ENCODE measurements at places on chromosomes 6 and 20.

DNA sequence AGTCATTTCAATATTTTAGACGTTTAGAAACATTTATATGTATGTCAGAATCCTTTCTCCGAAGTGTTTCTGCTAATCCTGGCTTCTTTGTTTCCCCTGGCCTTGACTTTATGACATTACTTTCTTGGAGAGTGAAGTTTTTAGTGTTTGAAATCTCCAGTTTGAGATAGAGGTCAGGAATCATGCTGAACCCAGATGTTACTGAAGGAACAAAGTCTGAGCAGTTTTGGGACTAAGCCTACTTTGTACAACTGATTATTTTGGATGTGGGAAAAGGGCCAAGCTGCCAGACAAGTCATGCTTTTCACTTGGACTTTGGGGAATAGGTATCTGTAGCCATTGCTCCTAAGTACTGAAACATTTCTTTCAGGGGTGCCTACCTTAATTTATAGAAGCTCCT lies 2.3 kb downstream of the RNF144B start:
- DNase-seq: no peak

GRCh38 chr6:25133568-25133967 lies 145.6 kb upstream of the CARMIL1 start:
- no peak for DNase-seq

- DNase-seq: no peak
These were observed 269.4 kb downstream of the NKAIN2 start for GRCh38 chr6:124073021-124073420.

- no peak for DNase-seq
These were observed 291.1 kb downstream of the HIVEP2 start for GRCh38 chr6:142653710-142654420.

- no peak for DNase-seq
These were observed 36.4 kb upstream of the ENPP5 start for GRCh38 chr6:46207174-46207573.

- DNase-seq: no peak
These were observed 311.4 kb downstream of the KIF16B start for GRCh38 chr20:16261733-16262273.

GRCh38 chr6:80321011-80321410 lies 214.5 kb downstream of the BCKDHB start:
- no peak for DNase-seq

DNA sequence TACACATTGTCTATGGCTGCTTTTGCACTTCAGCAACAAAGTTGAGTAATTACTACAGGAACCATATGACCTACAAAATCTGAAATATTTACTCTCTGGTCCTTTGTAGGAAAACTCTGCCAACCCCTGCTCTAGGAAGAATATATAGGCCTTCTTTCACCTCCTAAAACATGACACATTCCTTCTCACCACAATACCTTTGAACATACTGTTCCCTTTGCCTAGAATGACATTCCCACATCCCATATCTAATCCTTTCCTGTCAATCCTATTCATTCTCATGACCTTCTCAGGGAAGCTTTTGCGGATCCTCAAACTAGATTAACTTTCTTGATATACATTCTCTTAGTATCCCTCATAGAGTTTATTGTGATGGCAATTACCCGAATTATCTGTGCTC lies 18.0 kb upstream of the NCOA6 start:
- no peak for DNase-seq

DNA sequence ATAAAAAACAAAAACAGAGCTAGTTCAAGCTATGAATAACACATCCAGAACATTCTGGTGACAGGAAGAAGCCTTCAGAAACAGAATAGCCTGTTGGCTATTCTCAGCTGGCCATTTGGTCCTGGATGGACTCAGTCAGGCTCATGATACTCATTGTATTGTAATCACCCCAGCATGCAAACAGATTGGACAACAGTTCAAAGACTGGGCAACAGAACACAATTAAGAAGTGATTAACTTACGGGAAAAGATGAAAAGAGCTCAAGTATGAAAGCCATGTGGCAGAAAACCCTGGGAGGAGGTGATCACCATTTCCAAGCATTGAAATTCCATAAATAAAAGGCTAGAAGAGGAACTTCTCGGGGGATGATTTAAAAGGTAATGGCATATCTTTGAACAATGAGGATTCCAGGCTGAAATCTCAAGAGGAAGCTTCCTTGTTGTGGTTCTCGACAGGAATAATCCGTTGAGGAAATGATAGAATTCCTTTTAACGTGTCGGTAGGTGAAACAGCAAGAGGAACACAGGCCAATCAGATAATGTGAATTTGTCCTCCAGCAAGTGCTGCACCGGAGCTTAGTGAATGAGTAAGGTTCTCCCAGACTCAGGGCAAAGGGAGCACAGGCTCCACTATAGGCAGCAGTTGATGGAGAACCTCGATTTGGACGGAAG lies 172.4 kb downstream of the BCAS1 start:
- no peak for DNase-seq

DNA sequence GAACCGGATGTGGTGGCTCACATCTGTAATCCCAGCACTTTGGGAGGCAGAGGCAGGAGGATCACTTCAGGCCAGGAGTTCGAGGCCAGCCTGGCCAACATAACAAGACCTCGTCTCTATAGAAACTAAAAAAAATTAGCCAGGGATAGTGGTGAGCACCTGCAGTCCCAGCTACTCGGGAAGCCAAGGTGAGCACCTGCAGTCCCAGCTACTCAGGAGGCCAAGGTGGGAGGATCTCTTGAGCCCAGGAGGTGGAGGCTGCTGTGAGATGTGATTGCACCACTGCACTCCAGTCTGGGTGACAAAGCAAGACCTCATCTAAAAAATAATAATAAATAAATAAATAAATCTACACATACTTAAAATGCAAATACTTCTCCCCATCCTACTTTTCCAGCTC lies 55.2 kb upstream of the TTPAL start:
- no peak for DNase-seq

GRCh38 chr6:68639211-68639610 lies 4.1 kb downstream of the ADGRB3 start:
- DNase-seq: no peak

DNA sequence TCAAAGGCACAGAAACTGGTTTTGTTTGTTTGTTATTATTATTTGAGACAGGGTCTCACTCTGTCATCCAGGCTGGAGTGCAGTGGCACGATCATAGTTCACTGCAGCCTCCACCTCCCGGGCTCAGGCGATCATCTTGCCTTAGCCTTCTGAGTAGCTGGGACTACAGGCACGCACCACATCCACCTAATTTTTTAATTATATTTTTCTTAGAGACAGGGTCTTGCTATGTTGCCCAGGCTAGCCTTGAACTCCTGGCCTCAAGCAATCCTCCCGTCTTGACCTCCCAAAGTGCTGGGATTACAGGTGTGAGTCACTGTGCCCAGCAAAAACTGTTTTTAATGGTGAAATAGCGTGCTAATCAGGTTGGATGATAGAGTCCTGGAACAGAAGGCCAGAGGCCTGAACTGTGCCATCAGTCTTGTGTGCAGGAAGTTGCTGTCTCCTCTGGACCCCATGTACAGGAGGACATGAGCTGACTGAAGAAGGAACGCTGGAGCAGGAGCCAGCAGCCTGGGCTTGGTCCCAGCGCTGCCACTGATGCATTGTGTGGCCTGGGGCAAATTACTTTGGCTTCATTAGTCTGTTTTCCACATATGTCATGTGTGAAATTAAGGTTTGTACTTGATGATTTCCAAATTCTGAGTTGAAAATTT lies 4.9 kb downstream of the TM9SF4 start:
- DNase-seq: no peak

- no peak for DNase-seq
These were observed 11.7 kb downstream of the JARID2 start for GRCh38 chr6:15257357-15258132.

Measured in stimulated activated CD8-positive, alpha-beta memory T cell treated with anti-CD3 and anti-CD28 coated beads, Interleukin-2, amount 100 ng/mL, for 1 hour (primary cell).